SK-MEL-5 (cell line): ENCODE measurements at places on chromosomes 1 and 21.

GRCh38 chr1:197843401-197843800 is 59.0 kb upstream of the C1orf53 start:
- DNase-seq: no peak

DNA sequence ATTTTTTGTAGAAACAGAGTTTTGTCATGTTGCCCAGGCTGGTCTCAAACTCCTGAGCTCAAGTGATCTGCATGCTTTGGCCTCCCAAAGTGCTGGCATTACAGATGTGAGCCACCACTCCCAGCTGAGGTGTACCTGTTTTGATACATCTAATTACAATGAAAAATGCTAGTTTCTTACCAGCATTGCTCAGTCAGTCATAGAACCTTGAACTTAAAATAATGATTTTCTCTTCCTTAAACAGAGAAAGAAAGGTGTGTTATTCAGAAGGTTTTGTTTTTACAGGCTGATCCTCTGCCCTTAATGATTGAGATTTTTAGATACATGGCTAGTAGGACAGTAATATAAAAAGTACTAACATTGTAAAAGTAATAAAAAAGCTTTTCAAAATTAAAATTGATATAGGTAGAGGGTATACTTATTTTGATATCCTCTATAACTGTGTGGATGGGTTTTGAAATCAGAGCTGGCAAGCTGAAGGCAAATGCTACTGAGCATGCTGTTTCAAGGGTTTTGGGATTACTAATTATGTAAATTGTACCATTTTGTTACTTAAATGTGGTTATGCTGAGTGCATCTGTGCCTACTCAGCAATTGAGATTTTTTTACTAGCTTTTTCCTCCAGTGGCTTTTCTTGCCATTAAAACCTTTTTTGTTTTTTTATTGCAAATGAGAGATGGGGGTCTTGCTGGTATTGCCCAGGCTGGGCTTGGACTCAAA is 16.1 kb downstream of the PRRC2C start:
- no peak for DNase-seq

DNA sequence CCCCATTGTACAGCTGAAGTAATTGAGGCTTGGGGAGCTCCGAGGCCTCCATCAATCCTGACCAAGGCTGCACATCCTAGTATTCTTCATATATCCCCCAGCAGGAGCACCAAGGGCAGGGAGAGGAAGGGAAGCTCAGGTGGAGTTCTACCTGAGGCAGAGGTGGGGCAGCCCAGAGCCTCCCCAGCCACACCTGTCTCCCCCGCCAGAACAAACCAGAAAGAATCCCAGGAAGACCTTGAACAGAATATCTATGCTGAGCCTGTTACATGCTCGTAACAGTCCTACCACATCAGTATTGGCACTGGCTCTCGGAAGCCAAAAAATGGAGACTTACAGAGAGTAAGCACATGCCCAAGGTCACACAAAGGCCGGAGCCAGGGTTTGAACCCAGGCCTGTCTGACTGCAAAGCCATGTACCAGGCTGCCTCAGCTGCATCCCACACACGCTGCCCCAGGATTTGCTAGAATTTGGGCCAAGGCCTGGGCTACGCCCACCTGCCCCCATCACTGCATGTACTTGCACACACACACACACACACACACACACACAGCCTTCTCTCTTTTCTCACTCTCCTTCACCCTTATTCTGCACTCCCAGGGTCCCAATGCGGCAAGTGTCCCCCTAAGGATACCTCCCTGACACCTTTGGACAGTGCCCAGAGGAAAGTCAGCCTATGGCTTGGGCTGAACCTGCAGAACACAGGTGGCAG is 4.5 kb downstream of the E2F2 start:
- no peak for DNase-seq

DNA sequence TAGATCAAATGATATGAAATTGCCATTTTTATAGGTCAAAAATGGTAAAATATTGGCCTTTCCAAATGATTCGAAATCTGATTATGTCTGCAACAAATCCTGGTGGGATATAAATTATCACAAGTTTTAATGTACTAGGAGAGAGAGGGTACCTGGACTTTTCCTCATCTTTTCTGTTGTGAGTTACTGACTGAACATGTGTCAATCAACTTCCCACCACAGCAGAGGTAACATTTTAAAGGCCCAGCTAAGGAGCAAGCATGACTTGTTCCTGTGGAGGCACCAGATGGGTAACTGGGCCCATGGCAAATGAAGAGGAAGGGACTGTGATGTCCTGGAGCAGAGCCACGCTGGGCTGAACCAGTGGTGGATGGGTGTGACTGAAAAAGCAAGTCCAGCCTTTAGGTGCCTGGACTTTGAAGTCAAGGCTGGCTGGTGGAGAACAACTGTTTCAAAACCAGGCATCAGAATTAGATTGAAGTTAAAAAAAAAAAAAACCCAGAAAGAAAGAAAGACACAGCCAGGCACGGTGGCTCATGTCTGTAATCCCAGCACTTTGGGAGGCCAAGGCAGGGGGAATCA is 6.6 kb downstream of the MR1 start:
- DNase-seq: no peak

GRCh38 chr1:160402001-160402795 is 1.8 kb downstream of the VANGL2 start:
- DNase-seq: no peak

GRCh38 chr1:145979746-145980456 is 15.4 kb downstream of the POLR3GL start:
- DNase-seq: no peak

DNA sequence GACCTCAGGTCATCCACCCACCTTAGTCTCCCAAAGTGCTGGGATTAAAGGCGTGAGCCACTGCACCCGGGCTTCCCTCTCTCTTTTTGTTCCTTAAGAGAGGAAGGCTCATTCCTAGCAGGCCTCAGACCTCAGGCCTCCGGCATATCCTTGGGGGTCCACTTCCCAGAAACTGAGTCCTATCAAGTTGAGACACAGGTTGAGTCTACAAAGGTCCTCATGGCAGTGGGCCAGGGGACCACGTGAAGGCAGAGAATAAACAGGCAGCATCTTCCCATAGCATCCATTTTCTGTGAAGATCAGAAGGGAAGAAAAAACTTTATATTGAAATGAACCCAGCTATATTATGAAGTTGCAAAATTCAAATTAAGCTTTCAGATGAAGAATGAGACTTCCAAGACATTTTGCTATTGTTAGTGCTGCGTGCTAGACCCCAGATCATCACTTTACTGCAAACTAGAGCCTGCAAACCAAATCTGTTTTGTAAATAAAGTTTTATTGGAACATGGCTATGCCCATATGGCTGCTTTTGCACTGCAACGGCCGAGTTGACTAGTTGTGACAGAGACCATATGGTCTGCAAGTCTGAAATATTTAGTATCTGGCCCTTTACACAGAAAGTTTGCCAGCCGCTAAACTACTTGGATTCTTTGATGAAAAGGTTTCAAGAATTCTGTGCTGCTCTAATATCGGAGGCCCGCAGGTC is 3.5 kb upstream of the CELA2A start:
- no peak for DNase-seq

DNA sequence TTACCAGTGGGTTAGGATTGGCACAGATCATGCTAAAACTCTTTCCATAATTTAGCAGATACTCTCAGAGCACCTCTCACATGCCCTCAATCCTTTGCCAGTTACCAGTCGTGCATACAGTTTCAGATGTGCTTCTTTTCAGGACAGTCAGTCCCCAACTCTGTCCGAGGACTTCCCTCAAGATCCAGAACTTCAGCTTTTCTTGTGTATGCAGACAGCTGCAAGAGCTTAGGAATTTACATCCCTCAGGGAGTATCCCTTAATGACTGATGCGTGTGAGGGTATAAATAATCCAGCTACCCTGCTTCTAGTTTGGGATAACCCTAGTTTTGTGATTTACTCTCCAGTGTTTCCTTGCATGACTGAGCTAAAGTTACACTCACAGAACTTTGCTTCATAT is 393.0 kb upstream of the PLXNA2 start:
- no peak for DNase-seq

DNA sequence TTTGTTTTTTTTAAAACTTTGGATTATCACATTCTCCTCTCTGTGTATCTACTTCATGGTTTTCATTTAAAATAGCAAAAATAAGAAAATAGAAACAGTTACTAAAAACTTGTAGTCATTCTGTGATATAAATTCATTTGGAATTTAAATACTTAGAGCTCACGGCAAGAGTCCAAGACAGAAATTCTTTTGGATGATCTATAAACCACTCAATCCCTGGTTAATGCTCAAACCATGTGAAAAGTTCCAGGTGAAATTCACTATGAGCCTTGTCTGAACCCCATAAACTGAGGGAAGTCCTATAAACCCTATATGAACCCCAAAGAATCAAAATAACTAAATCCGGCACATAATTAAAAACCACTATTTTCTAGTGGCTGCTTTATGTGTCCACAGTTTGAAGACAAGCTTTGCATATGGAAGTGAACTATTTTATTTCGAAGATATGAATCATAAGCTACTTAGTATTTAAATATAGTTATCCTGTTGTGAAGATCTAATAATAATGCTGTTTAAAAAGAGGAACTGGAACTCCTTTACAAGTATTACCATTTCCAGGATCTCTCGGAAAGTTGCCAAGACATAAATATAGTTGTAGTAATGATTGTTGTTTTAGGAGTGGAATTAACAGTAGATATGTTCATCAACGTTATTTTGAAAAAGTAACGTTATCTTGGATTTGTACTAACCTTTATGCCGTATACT is 163.5 kb downstream of the NFIA start:
- DNase-seq: no peak

- DNase-seq: no peak
These were observed 18.3 kb downstream of the NECAP2 start for GRCh38 chr1:16458831-16459230.

DNA sequence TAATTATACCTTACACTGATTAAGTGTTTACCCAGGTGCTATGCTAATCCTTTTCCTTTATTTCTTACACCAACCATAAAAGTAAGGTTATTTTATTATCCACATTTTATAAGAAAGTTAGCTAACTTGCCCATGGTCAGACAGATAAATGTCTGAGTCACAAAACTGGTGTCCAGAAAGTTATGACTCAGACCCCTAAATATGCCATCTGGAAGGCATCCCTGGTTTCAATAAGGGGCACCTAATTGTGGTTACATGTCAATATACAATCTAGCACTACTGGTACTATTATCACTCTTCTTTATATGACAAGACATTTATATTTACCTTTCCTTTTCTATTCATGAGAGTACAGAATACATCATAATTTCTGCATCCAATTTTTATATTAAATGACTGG is 496.5 kb upstream of the ADGRL2 start:
- DNase-seq: no peak

DNA sequence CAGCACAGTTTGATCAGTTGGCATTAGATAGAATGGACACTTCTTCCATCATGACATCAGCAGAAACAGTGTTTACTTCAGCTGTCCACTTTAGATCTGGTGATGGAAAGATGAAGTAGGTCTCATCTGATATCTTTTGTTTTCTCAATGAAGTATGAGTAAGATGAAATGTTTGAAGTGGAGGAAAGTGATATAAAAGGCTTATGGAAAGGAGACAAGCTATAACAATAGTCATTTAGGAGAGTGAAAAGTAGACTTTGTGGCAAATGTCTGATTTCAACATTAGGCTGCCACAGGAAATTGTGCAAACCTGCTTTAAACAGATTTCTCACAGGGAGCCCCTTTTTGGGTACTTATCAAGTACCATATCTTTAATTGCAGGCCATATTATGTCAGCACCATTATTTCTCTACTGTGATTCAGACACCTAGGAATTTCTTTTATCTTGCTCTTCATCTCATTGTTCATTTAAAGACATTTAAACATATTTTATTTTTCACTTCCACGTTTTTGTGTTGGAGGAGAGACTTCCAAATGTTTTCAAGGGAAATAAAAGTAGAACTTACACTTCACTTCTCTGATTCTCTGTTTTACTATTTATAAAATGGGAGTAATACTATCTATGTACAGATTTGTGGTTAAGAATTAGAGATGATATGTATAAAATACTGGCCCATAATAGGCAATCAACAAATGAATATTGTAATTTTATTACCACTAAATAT is 18.1 kb downstream of the PDC start:
- no peak for DNase-seq

GRCh38 chr1:229196404-229197264 is 74.3 kb upstream of the RAB4A start:
- no peak for DNase-seq
